Fibroblast of skin of left biceps (primary cell): ENCODE measurements at places on chromosomes 13 and 19.

DNA sequence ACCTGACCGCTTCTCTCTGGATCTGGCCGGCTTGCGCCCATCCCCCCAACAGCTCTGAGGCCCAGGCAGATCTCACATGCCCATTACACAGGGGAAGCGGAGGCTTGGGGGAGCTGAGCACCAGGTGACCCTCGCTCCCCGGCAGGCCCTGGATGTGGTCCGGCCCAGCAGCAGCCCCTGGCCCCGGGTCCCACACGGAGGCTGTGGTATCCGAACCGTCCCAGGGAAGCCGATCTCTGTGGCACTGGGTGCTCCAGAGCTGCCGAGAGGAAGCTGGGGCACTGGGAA is 27.7 kb downstream of the SBNO2 start:
- no peak for DNase-seq

- no peak for DNase-seq
Measured at GRCh38 chr13:110266983-110267382, 40.0 kb downstream of the COL4A1 start.

GRCh38 chr19:14033946-14034345 is 2.4 kb downstream of the IL27RA start:
- DNase-seq = no peak

DNA sequence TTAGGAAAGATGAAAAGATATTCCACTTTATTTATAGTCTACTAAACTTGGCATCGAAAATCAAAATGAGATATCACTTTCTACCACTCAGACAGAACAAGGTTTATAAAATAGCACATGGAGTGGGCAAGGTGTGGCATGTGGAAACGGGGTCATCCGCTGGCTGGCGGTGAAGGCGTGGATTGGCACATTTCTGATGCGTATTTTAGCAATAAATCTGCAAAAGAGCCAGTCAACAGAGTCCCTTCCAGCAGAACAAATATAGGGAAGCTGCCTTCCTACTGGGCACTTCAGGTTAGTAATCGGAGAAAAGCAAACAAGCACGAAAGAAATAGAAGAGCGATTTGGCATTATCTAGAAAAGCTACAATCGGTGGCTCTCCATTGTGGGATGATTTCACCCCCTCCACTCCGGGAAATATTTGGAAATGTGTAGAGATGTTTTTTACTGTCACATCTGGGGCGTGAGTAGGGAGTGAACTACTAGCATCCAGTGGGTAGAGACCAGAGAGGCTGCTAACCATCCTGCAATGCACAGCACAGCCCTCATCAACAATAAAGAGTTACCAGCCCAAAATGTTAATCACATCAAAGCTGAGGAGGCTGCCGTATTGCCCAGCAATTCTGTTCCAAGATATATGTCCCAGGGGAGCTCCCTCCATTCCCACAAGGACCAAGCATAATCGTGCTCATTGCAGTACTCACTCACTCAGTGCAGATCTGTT is 116.1 kb upstream of the PEG3 start:
- DNase-seq = no peak

DNA sequence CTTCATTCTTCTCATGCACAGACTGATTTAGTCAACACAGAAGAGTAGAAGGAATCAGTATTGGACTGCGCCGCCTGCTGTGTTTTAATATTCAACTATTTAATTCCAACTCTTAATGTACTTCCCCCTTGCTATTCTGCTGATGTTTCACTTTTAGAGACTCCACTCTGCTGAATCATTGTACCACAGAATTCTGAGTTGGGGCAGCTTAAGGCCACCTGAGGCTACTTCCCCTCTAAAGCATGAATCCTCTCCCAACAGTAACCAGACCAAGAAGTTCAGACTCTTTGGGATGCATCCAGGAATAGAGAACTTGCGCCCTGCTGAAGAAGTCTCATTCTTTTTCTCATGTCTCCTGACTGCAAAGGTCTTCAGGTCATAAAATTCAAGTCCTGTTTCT is 708.8 kb downstream of the UQCRFS1 start:
- DNase-seq = no peak

DNA sequence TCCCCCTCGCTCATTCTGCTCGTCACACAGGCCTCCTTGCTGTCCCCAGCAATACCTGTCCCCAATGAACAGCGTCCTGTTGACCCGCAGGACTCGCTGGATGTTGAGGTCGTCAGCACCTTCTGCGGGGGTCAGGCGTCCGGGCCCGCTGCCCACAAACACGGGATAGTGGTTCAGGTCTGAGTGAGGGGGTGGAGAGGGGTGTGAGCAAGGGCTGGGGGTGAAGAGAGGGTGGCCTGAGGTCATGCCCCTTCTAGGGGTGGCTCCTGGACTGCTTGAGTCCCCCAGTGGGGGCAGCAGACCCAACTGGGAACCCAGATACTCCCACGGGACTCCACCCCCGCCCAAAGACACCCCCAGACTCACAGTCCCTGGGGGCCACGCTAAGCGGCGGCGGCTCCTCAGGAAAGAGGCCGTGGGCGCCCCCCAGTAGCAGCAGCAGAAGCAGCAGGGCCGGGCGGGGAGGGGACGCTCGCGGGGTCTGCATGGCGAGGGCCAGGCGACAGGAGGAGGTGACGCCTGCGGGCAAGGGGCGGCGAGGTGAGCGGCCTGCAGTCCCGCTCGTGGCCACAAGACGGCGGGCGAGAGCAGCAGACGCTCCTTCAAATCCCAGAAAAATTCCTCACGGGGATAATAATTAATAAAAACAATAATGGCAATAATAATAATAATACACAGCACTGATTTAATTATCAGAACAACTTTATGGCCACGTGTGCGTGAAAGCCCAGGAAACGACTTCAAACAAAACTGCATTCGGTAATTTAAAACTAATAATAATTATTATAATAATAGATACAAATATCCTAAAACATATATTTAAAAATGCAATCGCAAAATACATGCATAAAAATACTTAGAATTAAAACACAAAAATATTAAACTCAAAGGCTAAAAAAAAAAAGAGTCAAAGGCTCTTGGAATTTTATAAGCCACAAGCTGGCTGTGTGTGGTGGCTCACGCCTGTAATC is 1.2 kb downstream of the SEMA6B start:
- no peak for DNase-seq

- DNase-seq = no peak
Measured at GRCh38 chr13:37106642-37107041, 1.2 kb upstream of the CSNK1A1L start.

GRCh38 chr13:60267498-60268202 is 103.9 kb upstream of the DIAPH3 start:
- DNase-seq = no peak

- peak; percentile 62 for DNase-seq
Measured at GRCh38 chr13:42747399-42747873, 33.9 kb upstream of the FAM216B start.

GRCh38 chr13:41895478-41895877 is 65.4 kb downstream of the VWA8 start:
- DNase-seq = no peak

GRCh38 chr19:38484747-38485146 is 51.3 kb downstream of the RYR1 start:
- DNase-seq = no peak

DNA sequence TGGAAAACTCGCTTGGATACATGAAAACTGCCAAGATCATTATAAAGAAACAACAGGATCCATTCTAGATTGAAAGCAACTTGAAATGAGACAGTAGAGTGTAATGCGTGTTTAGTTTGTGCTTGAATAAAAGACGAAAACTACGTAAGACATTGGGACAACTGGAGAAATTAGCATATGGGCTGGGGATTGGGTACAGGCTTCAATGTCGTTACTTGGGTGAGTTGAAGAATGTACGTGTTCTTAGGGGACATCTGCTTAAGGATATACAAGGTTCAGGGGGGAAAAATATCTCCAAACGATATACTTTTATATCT is 471 bp upstream of the ERVK3-1 start:
- DNase-seq = no peak

GRCh38 chr19:45873219-45873772 is 9.2 kb downstream of the FOXA3 start:
- no peak for DNase-seq

DNA sequence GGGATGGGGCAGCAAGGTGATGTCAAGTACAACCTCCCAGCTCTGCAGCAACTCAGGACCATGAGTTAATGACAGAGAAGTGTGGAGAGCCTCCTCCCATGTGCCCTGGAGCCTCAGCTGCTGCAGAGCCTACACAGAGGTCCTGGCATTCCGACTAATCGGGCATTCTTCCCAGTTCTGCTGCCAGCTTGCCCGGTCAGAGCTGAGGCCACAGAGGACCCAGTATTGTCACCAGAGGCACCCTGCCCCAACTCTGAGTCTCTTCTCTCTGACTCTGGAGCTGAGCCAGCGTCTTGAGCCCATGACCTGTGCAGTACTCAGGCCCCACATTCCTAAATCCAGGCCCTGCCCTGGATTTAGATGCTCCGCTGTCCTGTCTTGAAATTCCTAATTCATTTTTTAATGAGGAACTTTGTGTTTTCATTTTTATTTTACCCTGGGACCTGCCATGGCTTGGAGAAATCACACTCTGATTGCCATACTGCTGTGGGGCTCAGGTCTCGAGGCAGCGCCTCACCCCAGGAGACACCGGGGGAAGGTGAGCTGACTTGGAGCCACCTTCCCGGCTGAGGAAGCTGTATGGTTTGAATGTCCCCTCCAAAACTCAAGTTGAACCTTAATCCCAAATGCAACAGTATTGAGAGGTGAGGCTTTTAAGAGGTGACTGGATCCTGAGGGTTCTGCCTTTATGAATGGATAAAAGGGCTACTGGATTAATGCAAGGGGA is 144.9 kb upstream of the ZNF507 start:
- DNase-seq = no peak

- DNase-seq = no peak
Measured at GRCh38 chr13:108700422-108701170, 71.2 kb downstream of the MYO16 start.

GRCh38 chr13:32911506-32911905 is 104.7 kb upstream of the KL start:
- no peak for DNase-seq

DNA sequence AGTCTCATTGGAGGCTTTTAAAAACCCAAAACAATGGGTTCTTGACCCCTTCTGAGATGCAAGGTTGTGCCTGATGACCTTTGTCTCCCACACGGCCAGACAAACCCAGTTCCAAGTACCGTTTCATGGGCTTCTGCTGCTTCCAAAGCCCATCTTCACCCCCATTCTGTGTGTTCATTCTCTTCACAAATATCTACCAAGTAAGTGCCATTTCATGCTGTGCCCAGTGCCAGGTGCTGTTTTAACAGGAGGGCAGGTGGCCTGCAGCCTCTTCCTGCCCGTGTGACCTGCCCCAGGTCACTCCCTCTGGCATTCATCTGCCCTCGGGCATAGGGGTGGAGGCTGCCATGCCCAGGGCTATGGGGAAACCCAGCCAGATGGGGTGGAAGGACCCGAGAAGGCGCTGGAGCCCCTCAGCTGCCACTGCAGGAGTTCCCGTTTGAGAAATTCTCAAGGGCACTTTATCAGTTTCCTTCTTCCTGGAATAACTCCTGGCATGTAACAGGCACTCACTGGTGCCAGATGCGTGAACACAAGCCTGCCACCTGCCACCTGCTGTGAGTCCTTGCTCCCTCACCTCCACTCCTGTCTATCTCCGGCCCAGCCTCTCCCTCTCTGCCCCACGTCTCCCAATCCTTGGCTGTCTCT is 12.5 kb downstream of the CAPN12 start:
- DNase-seq = no peak

GRCh38 chr19:3041327-3041726 is 12.2 kb upstream of the TLE2 start:
- no peak for DNase-seq

- DNase-seq = peak; percentile 9
Measured at GRCh38 chr13:79659121-79659521, 178.2 kb downstream of the NDFIP2 start.

- DNase-seq = no peak
Measured at GRCh38 chr13:33296793-33297425, 11.4 kb upstream of the STARD13 start.

DNA sequence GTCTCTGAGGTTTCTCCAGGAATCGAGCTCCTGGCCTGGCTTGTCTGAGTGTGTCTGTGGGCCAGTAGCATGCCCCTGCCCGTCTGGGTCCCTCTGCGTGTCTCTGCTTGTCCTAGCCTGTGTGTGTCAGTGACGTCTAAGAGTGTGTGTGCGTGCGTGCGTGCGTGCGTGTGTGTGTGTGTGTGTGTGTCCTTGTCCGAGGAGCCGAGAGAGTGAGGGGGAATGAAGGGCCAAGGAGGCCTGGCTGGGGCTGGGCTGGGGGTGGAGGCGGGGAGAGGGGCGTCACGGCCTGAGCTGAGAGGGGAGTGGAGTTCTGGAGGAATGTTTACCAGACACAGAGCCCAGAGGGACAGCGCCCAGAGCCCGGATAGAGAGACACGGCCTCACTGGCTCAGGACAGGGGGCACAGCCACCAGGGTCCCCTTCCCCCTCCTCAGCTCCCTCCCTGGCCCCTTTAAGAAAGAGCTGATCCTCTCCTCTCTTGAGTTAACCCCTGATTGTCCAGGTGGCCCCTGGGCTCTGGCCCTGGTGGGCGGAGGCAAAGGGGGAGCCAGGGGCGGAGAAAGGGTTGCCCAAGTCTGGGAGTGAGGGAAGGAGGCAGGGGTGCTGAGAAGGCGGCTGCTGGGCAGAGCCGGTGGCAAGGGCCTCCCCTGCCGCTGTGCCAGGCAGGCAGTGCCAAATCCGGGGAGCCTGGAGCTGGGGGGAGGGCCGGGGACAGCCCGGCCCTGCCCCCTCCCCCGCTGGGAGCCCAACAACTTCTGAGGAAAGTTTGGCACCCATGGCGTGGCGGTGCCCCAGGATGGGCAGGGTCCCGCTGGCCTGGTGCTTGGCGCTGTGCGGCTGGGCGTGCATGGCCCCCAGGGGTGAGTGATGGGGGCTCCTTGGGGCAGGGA is at the start of gene AXL:
Gene AXL (plus strand): TSS at position 609 of the 893 bp plus-strand sequence. CDS start 170 bp downstream, at position 779.
- peak; percentile 49 for DNase-seq

- DNase-seq = no peak
Measured at GRCh38 chr19:15466851-15467733, 2.7 kb upstream of the RASAL3 start.

GRCh38 chr19:38656171-38656981 is 8.9 kb downstream of the ACTN4 start:
- DNase-seq = no peak

GRCh38 chr19:1489463-1490310 is 463 bp downstream of the PCSK4 start:
- DNase-seq = no peak

DNA sequence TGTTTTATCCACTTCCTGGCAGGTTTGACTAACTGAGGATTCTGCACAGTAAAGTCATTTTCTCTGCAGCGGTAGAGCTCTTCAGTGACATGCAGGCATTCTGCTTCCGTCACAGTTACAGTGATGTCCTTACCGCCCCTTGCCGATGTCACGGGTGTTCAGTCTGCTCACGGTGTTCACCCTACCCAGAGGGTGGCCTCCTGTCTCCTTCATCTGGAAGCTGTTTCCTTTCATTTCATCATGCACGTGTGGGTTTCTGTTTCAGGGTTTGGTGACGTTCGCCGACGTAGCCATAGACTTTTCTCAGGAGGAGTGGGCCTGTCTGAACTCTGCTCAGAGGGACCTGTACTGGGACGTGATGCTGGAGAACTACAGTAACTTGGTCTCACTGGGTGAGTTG is 33.4 kb downstream of the ZNF331 start:
- DNase-seq = no peak
